ENCODE measurements at places on chromosomes 5 and 9. TPM values are rescaled to one million over a fixed set of nuclear protein-coding genes. Genes with fewer than 3 reads are reported as not detected.

Gene JMY
- total RNA-seq, result 77.6 TPM

Gene BAAT
- 0.10 TPM for total RNA-seq

Gene C9
- not detected for total RNA-seq

Gene FST
- 0.84 TPM for total RNA-seq

Gene POLR3G
- 1.0 TPM for total RNA-seq

Gene ACTBL2
- not detected for total RNA-seq

Gene PLAC8L1
- not detected for total RNA-seq

Gene QRFP
- not detected for total RNA-seq

Gene OTP
- total RNA-seq, result not detected

Gene ITK
- total RNA-seq, result 209 TPM

Gene ANKRD18B
- 1.2 TPM for total RNA-seq

Gene FOXE1
- total RNA-seq, result not detected

Gene MELK
- total RNA-seq, result 0.94 TPM

Gene LCN6
- not detected for total RNA-seq

Gene ZNF462
- total RNA-seq, result 0.42 TPM

Gene GHR
- not detected for total RNA-seq

Gene DMRT3
- not detected for total RNA-seq

Gene WDR70
- total RNA-seq, result 21.5 TPM

Gene FOXD1
- total RNA-seq, result 0.10 TPM

Gene SLC35D2
- total RNA-seq, result 19.1 TPM

Gene SPATA31A5
- total RNA-seq, result not detected

Gene C5orf63
- total RNA-seq, result 0.94 TPM

Gene SLCO6A1
- not detected for total RNA-seq

Gene FYB1
- 189 TPM for total RNA-seq

Gene OLFML2A
- total RNA-seq, result 0.31 TPM

Gene FGF18
- 0.10 TPM for total RNA-seq
